ENCODE measurements at places on chromosomes 3 and 15.
A peak's percentile ranks its signal among the peaks of the same experiment; 100 is the strongest.

- no peak for DNase-seq
These were observed 79.2 kb downstream of the EFL1 start for GRCh38 chr15:82183121-82184031.

DNA sequence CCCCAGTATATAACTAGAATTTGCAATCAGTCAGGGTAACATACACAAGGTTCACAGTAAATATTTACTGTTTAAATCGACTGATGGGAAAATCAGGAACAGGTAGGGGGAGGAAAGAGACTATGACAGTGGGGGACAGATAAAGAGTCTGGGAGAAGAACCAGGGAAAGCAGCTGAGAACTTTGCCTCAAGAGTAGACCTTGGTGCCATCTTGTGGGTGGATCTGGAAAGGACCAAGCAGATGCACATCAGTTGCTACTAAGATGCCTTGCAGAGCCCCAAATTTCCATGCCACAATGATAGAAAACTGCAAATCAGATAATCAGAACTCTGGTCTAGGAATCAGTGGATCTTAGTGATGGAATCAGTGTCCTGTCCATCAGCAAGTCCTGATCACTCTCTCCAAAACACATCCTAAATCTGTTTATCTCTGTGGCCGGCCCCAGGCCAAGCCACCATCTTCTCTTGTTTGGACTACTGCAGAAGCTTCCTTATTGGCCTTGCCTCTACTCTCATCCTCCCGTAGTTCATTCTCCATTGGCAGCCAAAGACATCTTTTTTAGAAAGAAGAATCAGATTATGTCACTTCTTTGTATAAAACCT, 62.7 kb downstream of the PDE8A start:
- no peak for DNase-seq

DNA sequence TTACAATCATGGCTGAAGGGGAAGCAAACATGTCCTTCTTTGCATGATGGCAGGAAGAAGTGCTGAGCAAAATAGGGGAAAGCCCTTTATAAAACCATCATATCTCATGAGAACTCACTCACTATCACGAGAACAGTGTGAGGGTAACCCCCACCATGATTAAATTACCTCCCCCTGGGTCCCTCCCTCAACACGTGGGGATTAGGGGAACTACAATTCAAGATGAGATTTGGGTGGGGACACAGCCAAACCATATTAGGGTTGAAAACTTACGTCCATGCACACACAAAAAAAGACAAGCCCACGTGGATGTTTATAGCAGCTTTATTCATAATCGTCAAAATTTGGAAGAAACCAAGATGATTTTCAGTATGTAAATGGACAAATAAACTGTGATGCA, 72.3 kb downstream of the RPL22L1 start:
- DNase-seq: no peak

GRCh38 chr15:47427463-47427862, 289.8 kb upstream of the SEMA6D start:
- no peak for DNase-seq

DNA sequence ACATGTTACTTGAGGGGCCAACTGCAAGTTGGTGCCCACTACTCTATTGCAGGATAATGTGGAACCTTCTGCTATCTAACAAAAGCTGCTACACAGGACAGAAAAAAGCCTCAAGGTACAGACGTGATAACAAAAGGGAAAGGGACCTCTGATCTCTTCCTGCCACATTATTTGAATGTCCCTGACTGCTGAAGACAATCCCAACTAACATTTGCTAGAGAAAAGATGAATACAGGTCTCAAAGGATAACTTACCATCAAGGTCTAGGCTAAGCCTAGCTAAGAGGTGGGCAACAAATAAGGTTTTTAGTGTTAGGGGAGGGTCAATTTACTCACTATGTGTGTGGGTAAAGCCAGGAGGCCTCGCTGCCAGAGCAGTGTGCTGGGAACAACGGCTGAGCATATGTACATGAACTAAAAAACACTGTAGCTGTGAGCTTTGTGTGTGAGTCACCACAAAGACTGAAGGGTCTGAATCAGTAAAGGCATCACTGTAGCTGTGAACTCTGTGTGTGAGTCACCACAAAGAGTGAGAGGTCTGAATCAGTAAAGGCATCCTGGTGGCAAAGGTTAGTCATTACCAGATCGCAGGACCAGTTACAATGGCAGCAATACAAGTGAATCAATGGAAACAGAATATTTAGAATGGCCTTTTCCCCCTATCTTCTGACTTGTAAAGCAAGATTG, 111.7 kb downstream of the LMLN start:
- DNase-seq: peak; percentile 42

DNA sequence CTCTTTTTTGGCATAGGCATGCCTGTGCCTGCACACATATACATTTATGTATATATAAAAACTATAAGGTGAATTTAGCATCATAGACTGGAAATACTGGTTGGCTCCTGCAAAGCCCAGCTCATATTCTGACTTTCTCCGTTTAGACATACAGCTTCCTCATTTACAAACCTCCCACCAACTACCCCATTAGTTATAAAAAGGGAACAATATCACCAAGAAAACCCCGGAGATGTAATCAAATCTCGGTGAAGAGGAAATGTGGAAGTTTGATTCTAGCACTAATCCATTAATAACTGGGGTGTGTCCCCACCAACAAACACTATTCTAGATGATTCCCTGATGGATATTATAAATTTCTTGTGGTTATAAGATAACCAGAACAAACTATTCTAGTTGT, 517.7 kb upstream of the TBL1XR1 start:
- no peak for DNase-seq

DNA sequence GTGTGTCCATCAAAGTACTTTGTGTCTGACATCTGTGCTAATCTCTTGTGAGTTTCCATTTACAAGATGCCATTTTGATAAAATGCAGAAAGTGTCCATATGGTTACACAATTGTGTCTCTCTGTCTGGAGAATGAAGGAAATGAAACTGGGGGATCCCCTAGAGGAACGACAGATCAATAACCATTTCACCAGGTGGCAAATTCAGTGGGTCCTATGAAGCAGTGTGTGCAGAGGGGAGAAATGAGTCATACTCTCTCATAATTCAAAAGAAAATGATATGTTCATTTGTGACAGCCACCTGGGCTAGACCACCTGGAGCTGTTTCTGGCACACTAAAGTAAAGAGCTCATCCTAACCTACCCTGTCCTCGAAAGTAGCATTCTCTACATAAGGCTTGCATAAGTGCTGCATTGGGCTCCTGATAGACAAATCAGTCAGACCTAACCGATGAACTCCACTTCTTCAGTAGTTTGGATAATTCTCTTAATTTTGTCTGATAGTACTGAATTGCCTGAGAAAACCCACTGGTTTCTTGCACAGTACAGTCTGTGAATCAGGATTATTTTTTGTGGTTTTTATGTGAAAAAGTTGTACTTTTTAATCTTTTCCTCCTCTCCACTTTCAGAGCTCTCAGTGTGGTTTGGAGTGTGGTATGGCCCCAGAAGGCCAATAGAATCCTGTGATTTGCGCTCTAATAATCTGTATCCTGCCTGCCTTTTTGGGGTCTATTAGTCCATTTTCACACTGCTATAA, 10.3 kb upstream of the CD47 start:
- no peak for DNase-seq

DNA sequence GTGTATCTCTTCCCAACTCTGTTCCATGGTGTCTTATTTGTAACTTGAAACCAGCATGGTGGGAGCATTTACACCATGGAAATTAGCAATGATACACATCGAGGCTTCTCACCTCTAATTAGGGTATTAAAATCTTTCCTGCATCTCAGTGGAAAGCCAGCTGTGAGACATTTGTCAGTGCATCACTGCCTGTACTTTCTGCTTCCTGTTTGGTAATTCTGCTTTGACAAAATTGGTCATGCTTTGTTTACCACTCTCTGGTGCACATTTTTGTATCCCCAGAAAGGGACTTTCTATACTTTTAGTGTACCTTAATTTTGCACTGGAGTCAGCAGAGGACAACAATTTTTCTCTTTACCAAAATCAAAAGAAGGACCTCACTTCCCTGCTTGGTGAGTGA, 402.1 kb downstream of the PDCD6IP start:
- DNase-seq: no peak

DNA sequence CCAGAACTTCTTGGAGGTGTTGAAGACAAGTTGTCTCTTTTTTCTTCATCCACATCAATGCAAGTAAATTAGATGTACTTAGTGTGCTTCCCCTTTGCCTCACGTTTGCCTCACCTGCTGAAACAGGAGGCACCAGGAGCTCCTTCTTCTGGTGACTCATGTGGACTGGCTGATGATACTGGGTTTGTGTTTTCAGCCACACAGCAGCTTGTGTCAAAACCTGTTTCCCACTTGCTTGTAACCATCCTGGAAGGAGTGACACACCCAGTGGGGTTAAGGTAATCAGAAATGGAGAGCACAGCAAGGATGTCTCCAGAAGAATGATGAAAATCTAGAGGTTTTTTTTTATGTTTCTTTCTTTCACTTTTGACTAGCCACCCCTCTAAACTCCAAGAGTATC, 143.3 kb upstream of the RBMS3 start:
- DNase-seq: peak; percentile 8

GRCh38 chr3:150285601-150286000, 122.5 kb upstream of the TSC22D2 start:
- DNase-seq: no peak

DNA sequence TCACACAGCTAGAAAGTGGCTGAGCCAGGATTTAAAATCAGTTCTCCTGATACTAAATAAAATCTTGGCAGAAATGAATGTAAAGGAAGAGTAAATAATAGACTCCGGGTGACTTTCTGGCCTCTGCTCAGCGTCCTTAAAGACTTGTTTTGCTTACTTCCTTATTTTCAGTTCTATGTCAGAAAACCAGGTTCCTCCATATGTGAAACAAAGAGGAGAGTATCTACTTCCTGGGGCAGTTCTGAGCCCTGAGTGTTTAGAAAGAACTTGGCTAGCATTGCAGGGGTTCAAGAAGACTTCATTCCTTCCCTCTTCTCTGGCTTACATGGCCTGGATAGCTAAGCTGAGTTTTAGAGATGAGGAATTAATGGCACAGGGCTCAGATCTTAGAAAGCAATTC, 222.8 kb upstream of the TLE3 start:
- no peak for DNase-seq

GRCh38 chr3:139957844-139958243, 22.9 kb downstream of the CLSTN2 start:
- DNase-seq: no peak

- no peak for DNase-seq
These were observed 265.1 kb upstream of the COL8A1 start for GRCh38 chr3:99373088-99373845.

GRCh38 chr15:41746802-41747201, 27.5 kb upstream of the MAPKBP1 start:
- DNase-seq: no peak

- no peak for DNase-seq
These were observed 23.2 kb downstream of the CCR9 start for GRCh38 chr3:45909542-45909941.

- DNase-seq: no peak
These were observed 8.2 kb upstream of the RPP25 start for GRCh38 chr15:74964794-74965193.

GRCh38 chr3:23002836-23003732, 200.0 kb upstream of the UBE2E2 start:
- DNase-seq: no peak

- DNase-seq: no peak
These were observed 61.0 kb downstream of the CYFIP1 start for GRCh38 chr15:22919171-22919570.

DNA sequence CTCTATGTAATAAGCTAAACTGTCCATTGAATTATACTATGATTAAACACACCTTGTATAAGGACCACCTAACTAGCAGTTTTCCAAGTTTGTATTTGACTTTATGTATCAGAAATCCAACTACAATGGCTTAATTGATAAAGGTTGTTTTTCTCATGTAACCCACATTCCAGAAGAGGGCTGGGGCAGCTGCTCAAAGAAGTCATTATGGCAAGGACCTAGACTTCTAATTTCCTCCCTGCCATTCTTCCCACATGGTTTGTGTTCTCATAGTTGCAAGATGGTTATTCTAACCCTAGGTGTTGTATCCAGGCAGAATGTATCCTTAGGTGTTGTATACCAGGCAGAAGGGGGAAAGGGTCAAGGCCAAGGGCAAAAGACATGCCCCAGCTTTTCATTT, 35.7 kb downstream of the GPR176 start:
- no peak for DNase-seq

- DNase-seq: no peak
These were observed 768.1 kb downstream of the GBE1 start for GRCh38 chr3:80993241-80993945.

GRCh38 chr3:142213298-142213697, 12.1 kb downstream of the GK5 start:
- DNase-seq: no peak

DNA sequence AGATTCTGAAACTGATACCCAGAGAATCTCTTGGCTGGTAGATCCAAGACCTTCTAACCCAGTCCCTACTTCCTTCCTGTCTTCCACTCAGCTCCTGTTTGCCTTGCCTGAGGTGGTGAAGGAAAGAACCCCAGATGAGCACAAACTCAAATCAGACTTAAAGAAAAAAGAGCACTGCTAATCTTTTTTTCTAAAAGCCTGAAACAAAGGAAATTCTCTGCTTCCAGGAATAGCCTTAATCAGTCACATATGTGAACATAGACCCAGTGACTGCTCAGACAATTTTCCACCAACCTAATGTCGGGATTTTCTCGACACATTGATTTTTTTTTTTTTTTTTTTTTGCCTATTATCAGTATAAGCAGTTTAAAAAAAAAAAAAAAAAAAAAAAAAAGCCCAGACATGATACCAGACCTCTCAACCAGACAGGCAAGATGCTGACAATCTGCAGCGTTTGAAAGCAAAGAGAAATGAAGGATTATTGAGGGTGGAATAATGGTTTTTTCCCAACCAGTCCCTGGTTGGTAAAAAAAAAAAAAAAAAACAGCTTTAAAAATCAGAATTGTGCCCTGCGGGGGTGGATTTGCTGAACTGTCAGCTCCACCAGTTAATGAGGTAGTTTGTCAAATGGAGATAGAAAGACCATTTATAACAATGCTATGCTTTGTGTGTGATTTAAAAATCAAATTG, 256.8 kb upstream of the RARB start:
- DNase-seq: no peak

- DNase-seq: no peak
These were observed 338.4 kb upstream of the C2CD4B start for GRCh38 chr15:62503451-62503850.

- DNase-seq: no peak
These were observed 12.4 kb upstream of the USP3 start for GRCh38 chr15:63491979-63492378.

- no peak for DNase-seq
These were observed 5.1 kb upstream of the TTLL3 start for GRCh38 chr3:9804996-9805395.

- DNase-seq: no peak
These were observed 231.1 kb upstream of the IL12A start for GRCh38 chr3:159757341-159758060.

GRCh38 chr3:24272408-24272807, 222.2 kb downstream of the THRB start:
- DNase-seq: no peak
